ENCODE measurements at places on chromosomes 4 and X.

- no peak for DNase-seq
These were observed 1052.6 kb downstream of the ADGRL3 start for GRCh38 chr4:62252728-62253127.

DNA sequence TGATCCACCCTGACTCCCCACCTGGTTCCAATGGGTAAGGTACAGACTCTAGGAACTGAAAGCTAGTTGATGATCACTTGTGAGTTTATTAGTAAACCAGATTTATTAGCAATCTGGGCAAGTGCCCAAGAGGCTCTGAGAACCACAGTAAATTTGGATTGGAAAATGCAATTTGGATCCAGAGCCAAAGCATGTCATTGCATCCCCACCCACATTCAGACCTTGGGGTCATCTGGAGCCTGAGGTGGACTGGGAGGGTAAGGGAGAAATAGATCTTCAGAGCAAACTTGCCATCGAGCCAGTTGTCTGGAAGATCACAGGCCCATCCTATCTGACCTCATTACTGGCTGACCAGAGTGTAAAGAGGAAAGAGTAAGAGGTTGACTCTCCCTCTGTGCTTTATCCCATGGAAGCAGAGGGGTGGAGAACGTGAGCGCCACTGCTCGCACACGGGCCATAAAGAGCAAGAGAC lies 78.7 kb upstream of the RASGEF1B start:
- no peak for DNase-seq

GRCh38 chr4:184534511-184535391 lies 60.4 kb upstream of the IRF2 start:
- DNase-seq = no peak

DNA sequence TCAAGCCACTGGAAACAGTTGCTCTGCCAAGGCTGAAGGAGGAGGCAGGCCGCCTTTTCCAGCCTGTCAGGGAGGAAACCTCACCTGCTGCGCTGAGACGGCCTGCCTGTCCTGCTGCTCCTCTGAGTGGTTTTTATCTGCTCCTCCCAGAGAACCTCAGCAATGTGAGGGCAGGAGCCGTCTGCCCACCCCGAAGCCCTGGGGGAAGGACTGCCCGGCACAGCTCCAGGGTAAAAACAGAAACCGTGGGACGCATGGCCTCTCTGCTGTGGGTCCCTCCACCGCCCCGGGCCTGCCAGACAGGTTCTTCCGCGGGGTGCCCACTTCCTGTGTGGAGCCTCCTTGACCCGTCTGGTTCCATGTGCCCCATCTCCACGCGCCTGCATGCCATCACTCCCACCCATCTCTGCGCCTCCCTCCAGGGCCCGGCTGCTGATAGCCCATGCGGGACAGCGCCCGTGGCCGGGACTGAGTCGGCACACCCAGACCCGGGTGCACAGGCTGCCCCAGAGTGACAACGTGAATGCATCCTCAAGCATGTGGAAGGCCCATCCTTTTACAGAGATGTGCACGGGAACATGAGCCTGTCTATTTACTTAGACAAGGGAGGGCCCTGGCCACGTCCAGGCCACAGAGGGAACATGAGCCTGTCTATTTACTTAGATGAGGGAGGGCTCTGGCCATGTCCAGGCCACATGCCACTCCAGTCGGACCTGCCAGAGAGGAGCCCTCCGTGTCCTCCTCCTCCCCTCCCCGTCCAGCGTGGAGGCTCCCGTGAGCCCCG lies 4.0 kb upstream of the SLC49A3 start:
- no peak for DNase-seq
